ENCODE measurements at places on chromosomes 5 and 9. TPM values are rescaled to one million over a fixed set of nuclear protein-coding genes. Genes with fewer than 3 reads are reported as not detected.

DNA sequence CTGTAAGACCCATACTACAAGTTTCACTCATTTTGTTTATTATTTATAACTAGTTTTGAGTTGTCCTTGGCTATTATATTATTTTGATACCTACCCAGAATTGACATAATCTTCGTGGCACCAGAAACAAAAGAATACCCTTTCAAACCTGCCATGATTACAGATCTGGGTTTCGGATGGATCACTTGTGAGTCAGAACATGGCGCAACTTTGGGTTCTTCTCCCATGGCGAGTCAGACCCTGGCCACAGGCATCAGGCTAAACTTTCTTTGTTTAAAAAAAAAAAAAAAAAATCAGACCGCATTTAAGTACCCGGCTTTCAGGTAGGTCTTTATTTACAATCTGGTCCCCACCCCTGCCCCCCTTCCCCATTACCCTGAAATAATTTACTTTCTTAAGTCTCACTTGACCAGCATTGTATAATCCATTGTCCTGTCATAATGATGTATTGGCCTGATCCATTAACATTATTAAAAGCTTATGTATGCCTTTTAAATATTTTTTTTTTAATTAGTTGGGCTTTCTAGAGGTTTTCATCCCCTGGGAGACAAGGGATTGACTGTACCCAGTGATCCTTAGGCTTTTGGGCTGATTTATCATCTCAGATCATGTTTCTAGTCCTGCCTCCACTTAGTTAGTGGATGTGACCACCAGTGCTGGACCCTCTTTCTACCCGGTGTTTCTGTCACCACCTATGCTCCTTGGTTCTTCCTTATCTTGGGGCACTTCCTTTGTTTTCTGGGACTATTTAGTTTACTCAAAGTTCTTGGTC, 43.9 kb downstream of the F2RL2 start:
- no peak overlapping the region for H3K27ac ChIP-seq
- DNase-seq, result no peak
- H3K36me3 ChIP-seq, result peaks cover 25% of the 10 kb centered on the region
- H3K4me1 ChIP-seq, result peaks cover 27% of the 10 kb centered on the region
- H3K27me3 ChIP-seq, result no peaks in the 10 kb centered on the region
- H3K4me3 ChIP-seq, result no peak overlapping the region

GRCh38 chr5:172864747-172865146, 30.7 kb downstream of the ERGIC1 start:
- H3K4me1 ChIP-seq, result peaks cover 22% of the 10 kb centered on the region
- no peak for DNase-seq
- H3K4me3 ChIP-seq, result no peak overlapping the region
- no peak overlapping the region for H3K27ac ChIP-seq
- H3K36me3 ChIP-seq, result no peaks in the 10 kb centered on the region

DNA sequence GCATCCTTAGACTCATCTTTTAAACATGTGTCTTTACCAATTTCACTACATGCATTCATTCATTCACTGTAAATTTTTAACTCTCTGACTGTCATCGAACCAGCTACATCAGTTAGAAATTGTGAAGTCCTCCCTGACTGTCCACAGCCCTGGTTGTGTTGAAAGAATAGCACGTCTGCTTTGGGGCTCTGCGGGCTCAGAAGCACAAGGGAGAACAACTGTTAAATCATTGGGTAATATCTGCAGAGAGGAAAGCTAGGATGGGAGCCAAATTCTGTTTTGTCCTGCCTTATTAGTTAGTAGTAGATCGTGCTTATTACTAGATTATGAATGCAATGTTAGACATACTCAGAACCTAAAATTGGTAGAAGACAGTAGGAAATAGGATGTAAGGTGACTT, 26.3 kb upstream of the FAM120AOS start:
- H3K4me3 ChIP-seq, result no peak overlapping the region
- DNase-seq, result no peak
- H3K27me3 ChIP-seq, result no peaks in the 10 kb centered on the region
- H3K4me1 ChIP-seq, result peaks cover 29% of the 10 kb centered on the region

DNA sequence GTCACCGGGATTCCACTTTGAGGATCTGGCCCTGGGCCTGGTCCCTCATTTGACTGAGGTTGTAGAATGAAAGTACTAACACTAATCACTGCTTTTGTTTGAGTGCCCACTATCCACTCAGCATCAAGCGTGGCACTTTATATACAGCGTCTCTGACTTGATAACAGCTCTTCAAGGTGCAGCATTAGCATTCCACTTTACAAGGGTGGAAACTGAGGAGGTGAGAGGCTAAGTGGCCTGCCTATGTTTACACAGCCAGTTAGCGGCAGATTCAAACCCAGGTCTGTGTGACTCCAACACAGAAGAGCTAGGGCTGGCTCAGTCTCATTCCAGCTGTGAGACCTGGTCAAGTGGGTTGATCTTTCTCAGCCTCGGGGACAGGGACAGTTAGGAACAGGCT, 5.9 kb downstream of the KCNMB1 start:
- no peak overlapping the region for H3K27ac ChIP-seq
- peaks cover 19% of the 10 kb centered on the region for H3K27me3 ChIP-seq
- no peak overlapping the region for H3K4me3 ChIP-seq

- H3K27me3 ChIP-seq, result no peaks in the 10 kb centered on the region
- H3K36me3 ChIP-seq, result peaks cover 54% of the 10 kb centered on the region
- peak overlapping the region; percentile 29 for H3K27ac ChIP-seq
- H3K4me3 ChIP-seq, result no peak overlapping the region
- H3K4me1 ChIP-seq, result peaks cover 41% of the 10 kb centered on the region
- no peak for DNase-seq
These were observed 69.9 kb downstream of the STK10 start for GRCh38 chr5:172117977-172118701.

DNA sequence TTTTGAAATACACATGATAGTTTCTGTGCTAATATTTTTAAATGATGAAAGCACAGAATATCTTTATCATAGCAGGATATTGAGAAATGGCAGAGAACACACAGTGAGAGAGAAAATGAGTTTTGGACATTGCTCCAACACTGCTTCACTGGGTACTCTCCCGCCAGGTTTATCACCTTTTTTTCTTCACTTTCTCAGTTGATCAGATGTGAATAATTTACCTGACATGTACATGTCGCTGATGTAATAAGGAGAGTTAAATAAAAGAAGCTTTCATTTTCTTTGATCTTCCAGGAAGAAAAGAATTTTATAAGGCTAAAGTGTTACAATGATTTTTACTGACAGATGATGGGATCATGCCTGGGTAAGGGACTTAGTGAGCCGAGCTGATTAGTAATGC, 134.5 kb downstream of the ALDH1A1 start:
- no peak for DNase-seq
- no peak overlapping the region for H3K4me3 ChIP-seq
- H3K27me3 ChIP-seq, result peaks cover 1% of the 10 kb centered on the region

GRCh38 chr5:39639618-39640089, 214.9 kb upstream of the DAB2 start:
- DNase-seq, result no peak
- no peaks in the 10 kb centered on the region for H3K36me3 ChIP-seq
- H3K27ac ChIP-seq, result no peak overlapping the region
- H3K4me1 ChIP-seq, result no peaks in the 10 kb centered on the region

GRCh38 chr9:95644377-95644776, 127.6 kb upstream of the PTCH1 start:
- H3K27ac ChIP-seq, result no peak overlapping the region
- H3K4me3 ChIP-seq, result no peak overlapping the region
- H3K4me1 ChIP-seq, result no peaks in the 10 kb centered on the region
- no peak for DNase-seq
- H3K27me3 ChIP-seq, result peaks cover 12% of the 10 kb centered on the region

DNA sequence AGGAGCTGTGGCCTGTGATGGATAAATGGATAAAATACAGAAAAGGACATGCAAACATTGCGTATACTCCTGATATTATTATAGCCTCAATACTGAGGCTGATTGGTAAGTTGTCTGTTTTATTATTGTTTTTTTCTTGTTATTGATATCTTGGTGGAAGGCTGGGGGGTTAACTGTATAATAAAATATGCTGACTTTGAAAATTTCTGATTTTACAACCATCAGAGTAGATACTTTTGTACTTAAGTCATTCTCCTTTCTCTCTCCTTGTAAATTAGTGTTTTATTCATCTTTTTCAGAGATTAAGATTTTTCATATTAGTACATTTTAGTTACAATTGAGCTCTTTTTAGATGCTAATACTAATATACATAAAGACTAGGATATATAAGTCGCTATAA, 53.5 kb downstream of the ICE1 start:
- no peaks in the 10 kb centered on the region for H3K27me3 ChIP-seq
- no peak overlapping the region for H3K4me3 ChIP-seq
- H3K27ac ChIP-seq, result no peak overlapping the region
- peaks cover 62% of the 10 kb centered on the region for H3K36me3 ChIP-seq

DNA sequence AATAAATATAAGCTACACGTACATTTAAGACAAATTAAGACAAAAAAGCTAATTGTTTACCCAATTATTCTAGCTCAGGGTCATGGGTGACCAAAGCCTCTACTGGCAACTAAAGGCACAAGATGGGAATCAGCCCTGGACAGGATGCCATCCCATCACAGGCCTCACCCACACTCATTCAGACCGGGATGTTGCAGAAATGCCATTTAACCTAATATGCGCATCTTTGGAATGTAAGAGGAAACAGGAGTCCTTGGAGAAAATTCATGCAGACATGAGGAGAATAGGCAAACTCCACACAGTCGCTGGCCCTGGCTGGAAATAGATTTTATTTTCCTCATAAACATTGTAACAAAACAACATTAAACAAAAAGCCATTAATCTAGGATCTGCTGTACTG, 2003.8 kb upstream of the CDH9 start:
- no peak for DNase-seq
- no peak overlapping the region for H3K27ac ChIP-seq
- H3K4me3 ChIP-seq, result no peak overlapping the region
- no peaks in the 10 kb centered on the region for H3K27me3 ChIP-seq

GRCh38 chr5:109685916-109686315, 3.8 kb upstream of the MAN2A1 start:
- no peak for DNase-seq
- peaks cover 4% of the 10 kb centered on the region for H3K4me1 ChIP-seq
- H3K27me3 ChIP-seq, result peaks cover 16% of the 10 kb centered on the region
- no peak overlapping the region for H3K27ac ChIP-seq

DNA sequence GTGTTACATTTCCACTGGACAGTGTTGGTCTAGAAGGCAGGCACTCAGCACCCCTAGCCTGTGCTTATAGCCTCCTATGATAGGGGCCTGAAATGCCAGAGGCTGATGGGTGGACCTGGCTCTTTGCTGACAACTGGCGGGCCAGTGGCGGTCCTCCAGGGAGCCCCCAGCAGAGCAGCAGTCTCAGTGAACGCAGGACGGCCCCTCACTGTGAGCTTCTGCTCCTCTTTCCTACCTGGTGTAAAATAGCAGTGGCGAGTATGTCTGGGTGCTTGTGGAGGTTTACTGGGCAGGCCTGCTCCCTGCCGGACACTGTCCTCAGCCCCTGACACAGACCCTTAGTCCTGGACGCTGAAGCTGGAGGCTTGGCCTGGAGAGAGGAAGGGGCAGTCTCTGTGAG, 3.3 kb upstream of the SEC16A start:
- H3K4me3 ChIP-seq, result no peak overlapping the region
- H3K36me3 ChIP-seq, result peaks cover 2% of the 10 kb centered on the region
- H3K4me1 ChIP-seq, result peaks cover 11% of the 10 kb centered on the region
- no peaks in the 10 kb centered on the region for H3K27me3 ChIP-seq

GRCh38 chr5:169581580-169582227, 1.9 kb upstream of the SPDL1 start:
- peaks cover 22% of the 10 kb centered on the region for H3K27me3 ChIP-seq
- H3K27ac ChIP-seq, result no peak overlapping the region
- no peaks in the 10 kb centered on the region for H3K36me3 ChIP-seq
- peaks cover 36% of the 10 kb centered on the region for H3K4me1 ChIP-seq
- DNase-seq, result peak; percentile 42
- no peak overlapping the region for H3K4me3 ChIP-seq

Gene ANKRD31
- total RNA-seq, result 0.28 TPM

Gene CDH18
- not detected for total RNA-seq

Gene FLT4
- total RNA-seq, result 1.7 TPM

Gene TSLP
- total RNA-seq, result 0.87 TPM

Gene PCDHB5
- not detected for total RNA-seq

Gene GADD45G
- 18.4 TPM for total RNA-seq

Gene PTPRD
- total RNA-seq, result 1.5 TPM

Gene PCDHGB3
- 0.85 TPM for total RNA-seq

Gene IRF1
- total RNA-seq, result 155 TPM

Gene EGR1
- 41.9 TPM for total RNA-seq

Gene OR13C8
- not detected for total RNA-seq
